ENCODE measurements at places on chromosomes 11 and 22.

- no peak for DNase-seq
Measured at GRCh38 chr11:36002796-36003195, 58.9 kb downstream of the LDLRAD3 start.

GRCh38 chr11:13010749-13011465 is 1.8 kb downstream of the RASSF10 start:
- DNase-seq = no peak

DNA sequence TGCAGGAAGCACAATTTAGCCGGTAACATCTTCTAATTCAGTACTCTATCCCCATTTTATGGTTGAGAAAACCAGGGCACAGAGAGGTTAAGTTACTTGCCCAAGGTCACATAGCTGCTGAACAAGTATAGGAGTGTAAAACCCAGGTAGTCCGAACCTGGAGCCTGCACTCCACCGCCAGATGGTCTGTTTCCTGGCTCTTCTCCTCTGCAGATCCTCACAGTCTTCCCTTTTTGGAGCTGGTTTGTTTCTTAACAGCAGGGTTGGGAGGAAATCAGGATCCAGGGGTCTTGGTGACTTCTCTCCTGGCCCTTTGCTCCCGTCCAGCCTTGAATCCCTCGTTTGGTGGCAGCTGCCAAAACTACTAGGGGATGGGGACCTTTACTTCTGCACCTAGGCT is 12.0 kb downstream of the TSPAN18 start:
- no peak for DNase-seq

DNA sequence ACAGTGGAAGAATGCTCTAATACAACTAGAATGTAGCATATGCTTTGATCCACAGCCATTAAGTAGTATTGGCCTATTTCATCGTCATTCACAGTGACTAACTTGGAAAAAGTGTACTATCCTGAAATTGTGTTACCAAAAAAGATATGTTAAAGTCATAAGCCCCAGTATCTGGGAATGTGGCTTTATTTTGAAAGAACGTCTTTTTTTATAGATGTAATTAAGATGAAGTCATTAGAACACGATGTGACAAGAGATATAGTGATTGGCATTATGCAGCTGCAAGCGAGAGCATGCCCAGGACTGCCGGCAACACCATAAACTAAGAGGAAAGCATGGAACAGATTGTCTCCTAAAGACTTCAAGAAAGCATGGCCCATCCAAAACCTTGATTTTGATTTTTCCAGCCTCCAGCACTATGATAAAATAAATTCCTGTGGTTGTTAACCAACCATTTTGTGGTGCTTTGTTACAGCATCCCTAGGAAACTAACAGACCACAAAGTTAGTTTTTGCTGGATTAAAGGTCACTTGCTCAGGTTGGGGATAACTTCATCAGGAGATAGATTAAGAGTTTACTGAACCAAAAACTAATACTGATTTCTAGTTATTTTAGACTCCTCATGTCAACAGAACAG is 870.6 kb upstream of the LRRC4C start:
- DNase-seq = no peak

DNA sequence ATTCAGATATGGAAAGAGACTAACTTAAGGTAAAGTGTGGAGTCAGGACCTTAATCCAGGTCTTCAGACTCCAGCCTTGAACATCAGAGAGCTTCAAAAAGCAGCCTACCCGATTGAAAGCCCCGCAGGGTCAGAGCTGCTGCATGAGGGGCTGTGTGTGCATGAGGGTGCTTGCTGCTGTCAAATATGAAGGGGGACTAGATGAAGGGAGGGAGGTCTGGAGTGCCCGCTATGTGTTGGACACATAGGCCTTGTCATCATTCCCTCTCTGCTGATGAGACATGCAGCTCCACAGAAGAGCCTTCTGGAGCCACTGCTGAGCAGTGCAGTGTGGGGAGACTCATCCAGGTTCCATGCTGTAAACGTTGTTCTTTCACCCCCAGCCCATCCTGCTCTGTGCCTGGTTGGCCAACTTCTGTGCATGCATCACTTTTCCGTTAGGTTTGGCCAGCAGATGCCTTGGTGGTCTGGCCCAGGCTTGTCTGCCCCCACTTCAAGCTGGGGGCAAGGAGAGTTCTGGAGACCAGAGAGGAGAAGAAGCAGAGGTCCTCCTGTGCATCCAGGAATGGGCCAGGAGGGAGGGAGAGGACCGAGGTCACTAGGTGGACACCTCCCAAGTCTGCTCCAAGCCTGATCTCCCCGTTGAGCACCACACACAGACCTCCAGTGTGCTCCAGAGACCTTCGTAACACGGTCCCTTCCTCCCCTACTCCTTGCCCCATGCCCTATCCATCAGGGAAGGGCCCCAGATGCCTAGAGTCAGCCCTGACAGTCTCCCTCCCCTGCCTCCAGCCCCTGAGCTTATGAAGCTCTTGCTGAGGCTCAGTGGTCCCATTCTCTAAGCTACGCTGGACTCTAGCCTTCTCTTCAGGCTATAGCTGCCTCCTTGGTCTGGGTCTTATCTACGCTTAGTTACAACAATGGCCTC is 32.0 kb downstream of the LRRC32 start:
- no peak for DNase-seq

- DNase-seq = no peak
Measured at GRCh38 chr11:69257838-69258658, 35.9 kb upstream of the MYEOV start.

DNA sequence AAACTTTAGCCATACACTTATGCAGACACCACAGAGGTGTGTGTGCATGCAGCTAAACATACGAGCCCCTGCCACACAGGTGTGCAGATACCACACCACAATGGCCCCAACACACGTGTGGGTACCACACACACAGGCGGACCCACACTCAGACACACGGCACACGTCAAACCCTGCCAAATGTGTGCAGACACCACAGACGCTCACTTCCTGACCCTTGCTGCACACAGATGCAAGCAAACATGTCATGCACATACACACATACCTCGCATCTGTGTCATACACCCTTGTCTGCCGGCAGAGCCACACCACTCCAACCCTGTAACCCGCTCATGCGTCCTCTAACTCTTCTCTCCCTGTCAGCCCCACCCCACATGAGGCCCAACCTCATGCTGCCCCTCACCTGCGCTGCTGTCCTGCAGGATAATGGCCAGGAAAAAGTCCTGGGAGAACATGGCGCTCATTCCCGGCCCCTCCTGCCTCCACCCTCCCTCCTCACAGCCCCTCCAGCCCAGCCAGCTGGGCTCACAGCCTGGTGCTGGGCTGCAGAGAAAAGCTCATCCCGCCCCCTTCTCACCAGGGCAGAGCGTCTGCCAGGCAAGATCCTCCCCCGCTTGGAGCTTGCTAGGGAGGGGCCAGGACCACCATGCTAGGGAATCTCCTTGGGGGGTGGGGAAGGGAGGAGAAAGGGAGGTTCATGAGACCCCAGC is 14.2 kb downstream of the SMPD1 start:
- DNase-seq = no peak

GRCh38 chr11:22466351-22466750 is 128.2 kb downstream of the SLC17A6 start:
- no peak for DNase-seq

DNA sequence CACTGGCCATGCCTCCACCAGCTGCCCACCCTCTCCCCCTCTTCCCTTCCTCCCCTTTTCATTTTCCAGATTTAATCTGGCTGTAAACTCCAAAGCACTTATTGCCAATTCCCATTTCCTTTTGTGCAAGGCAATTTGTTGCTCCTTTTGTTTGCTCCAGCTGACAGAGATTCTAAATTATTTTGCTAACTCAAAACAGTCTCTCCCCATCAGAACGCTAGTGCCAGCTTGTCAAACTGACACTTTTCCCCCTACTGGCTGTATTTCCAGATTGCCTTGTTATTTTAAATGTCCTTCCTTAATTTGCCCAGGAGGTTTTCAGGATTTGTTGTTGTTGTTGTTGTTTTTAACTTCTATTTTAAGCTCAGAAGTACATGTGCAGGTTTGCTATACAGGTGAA is 57.0 kb upstream of the PAK1 start:
- no peak for DNase-seq

- DNase-seq = peak; percentile 87
Measured at GRCh38 chr11:79413268-79413667, 27.6 kb downstream of the TENM4 start.

GRCh38 chr22:37739035-37739434 is 42.2 kb downstream of the TRIOBP start:
- DNase-seq = peak; percentile 96

DNA sequence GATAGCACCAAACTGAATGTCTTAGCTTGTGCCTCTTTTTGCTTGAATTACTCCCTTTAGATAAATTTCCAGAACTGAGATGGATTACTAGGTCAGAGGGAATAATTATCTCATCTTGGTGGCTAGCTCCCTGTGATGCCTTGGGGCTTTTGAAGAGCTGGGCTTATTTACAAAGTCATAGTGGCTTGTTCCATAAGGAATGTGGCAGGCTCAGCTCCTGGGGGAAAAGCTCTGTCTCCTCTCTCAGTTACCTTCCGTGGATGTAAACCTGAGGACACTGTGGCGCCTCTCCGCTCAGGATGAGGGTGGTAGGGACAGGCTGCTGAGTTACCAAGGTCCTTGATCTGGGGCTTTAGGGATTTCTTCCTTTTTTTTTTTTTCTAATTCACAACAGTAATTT is 121.7 kb downstream of the PARVA start:
- no peak for DNase-seq

GRCh38 chr11:132123449-132123848 is 753.0 kb downstream of the NTM start:
- no peak for DNase-seq

Data from uterus (tissue), 4 donors.